ENCODE measurements at places on chromosomes 16 and 17.

- DNase-seq, result no peak
These were observed 3.3 kb downstream of the PMP22 start for GRCh38 chr17:15261802-15262290.

DNA sequence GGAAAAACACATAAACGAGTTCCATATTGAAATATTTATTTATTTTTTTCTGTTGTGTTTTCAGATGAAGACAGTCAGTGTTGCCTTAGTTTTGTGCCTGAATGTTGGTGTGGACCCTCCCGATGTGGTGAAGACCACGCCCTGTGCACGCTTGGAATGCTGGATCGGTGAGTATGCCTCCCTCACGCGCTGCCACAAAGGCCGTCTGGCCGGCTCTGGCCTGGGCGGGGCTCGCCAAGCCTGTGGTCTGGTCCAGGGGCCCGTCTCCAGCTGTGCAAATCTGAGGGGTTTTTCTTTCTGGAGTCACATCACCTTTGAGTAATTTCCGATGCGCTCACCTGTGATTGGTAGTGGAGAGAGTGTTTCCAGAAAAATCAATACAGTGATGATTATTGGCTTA is 81.0 kb downstream of the RPTOR start:
- no peak for DNase-seq

DNA sequence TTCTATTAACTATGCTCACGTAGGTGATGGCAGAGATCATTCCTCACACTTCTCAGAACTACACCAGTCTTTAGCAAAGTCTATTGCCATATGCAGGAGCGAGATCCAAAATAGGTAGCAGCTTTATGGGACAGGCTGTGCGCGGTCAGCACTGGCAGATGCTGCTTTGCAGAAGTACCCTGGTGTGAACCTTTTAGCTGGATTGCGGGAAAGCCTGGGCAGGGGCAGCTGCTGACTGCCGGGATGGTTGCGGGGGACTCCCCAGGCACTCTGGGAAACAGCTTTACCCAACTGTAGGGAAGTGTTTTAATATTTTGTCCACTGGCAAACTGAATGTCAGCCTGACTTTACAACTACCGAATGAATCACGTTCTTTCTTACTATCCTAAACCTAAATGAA is 251.3 kb downstream of the HS3ST3A1 start:
- DNase-seq, result no peak

- DNase-seq, result no peak
These were observed 105.8 kb downstream of the ZNF778 start for GRCh38 chr16:89323120-89323960.

GRCh38 chr16:27951489-27952120 is 111.9 kb downstream of the GSG1L start:
- no peak for DNase-seq

DNA sequence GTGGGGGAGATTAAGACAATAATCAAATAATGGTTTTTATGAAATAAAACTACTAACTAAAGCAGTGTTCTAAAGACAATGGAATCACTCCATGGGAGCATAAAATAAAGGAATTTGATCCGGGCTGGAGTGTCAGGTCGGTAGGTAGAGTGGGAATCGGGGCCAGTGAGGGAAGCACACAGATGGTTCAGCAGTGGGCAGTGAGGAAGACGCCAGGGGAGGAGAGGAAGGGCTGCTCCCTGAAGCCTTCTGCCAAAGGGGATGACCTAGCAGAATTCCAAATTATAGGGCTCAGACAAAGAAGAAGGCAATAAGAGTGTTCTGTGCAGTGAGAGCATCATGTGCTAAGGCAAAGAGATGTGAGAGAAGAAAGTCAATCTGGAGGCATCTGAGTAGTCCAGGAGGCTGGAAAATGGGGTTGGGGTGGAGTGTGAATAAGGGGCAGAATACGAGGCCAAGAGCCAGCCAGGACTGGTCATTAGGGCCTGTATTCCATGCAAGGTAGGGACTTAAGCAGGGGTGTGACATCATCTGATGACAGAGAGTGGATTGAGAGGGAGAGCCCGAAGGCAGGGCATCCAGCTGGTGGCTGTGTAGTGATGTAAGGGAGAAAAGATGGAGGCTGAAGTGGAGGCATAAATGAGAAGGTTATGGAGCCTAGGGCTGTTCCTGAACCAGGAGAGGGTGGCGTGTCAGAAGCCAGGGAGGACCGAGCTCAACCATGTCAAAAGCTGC is 137.6 kb downstream of the COPRS start:
- DNase-seq, result no peak

DNA sequence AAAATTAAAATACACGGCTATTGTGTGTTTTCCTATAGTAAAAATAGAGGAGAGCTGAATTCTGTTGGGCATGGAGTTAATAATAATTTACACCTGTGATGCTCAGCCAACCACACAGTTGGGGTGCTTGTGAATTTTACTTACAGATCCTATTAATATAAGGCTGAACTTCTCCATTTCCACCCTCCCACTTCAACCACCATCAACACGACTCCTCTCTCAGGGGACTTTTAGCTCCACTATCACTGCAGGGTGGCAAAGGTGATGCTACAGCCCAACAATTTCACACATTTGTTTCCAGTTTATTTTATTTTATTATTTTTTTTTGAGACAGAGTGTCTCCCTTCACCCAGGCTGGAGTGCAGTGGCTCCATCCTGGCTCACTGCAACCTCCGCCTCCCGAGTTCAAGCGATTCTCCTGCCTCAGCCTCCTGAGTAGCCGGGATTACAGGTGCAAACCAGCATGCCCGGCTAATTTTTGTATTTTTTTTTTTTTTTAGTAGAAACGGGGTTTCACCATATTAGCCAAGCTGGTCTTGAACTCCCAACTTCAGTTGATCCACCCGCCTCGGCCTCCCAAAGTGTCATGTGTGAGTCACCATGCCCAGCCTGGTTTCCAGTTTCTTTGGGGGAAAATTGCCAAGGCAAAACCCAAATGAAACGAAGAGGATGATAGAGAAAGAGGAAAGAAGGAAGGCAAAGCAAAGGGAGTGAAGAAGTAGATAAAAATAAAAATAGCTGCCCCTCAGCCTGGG is 57.9 kb downstream of the GNA13 start:
- DNase-seq, result no peak

GRCh38 chr17:39144416-39144840 is 7.0 kb downstream of the PLXDC1 start:
- DNase-seq, result no peak

DNA sequence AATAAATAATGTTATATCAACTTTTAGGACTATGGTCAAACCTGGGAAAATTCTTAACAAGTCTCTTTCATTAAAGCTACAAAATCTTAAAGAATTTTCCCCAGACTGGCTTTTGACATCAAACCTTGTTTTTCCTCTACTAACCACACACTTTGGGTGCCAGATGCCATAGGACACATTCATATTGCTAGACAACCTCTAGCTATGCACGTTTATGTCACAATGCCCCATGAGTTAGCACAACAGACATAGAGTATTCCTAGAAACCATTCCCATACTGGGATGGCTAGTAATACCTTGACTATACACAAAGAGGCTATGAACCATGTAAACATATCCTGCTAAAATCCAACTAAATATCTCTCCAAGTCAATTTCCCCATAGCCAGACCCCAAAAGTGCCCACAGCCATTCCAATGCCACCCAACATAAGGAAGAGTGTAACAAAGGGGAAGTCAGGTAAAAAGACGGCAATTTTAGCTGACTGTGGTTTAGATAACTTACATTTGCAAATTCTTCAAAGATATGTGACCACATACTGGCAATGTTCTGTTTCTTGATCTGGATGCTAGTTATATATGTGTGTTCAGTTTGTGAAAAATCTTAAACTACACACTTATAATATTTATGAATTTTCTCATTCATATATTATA is 23.4 kb downstream of the SMURF2 start:
- no peak for DNase-seq

DNA sequence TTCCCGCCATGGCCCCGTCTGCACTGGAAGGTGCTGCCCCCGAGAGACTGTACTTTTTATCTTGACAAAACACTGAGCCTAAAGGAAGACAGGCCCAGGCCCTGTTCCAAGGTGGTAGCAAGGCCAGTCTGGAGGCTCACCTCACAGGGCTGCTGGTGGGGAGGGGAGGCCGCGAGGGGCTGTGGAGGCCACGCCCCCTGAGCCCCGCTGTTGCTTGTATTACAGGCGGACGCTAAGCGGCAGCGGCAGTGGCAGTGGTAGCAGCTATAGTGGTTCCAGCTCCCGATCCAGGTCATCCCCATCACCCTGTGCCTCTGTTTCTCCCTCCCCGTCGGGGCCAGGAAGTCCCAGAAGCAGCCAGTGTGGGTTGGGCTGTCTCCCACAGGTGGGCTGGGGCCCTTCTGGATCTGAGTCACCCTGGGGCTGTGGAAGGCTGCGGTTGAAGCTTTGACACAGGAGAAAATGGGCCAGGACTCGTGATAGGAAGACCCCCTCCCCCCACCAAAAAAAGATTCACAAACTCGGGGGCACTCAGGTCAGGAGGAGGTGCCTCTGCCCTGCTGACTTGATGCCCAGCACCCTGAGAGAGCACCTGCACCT is 13.3 kb upstream of the IL17C start:
- DNase-seq, result no peak

- DNase-seq, result no peak
These were observed 253.0 kb downstream of the HS3ST3B1 start for GRCh38 chr17:14553847-14554246.

- no peak for DNase-seq
These were observed 11.3 kb downstream of the CX3CL1 start for GRCh38 chr16:57383276-57384247.

DNA sequence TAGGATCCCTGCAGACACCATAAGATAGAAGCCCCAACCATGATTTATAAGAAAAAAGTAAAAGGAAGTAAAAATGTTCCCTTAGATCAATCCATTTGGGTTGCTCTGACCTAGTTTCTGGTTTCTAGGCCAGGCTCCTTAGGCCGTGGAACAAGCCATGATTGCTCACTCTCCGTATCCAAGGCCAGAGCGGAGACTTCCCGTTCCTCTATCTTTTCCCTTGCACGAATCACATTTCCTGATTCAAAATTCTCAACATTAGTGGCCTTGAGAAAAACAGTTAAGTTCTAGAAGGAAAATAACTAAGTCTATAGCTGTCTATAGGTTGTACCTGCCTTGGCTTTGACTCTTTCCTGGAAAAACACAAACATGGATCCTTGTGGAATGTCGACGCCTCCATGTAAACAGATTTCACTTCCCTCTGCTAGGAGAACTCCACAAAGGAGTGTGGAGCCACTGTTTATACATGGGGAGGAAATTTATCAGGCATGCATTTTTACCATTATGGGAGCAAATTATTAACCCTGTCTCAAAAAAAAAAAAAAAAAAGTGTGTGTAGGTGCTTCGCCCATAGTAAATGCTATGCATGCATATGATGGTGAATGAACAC is 149.6 kb downstream of the ZFHX3 start:
- DNase-seq, result no peak

- peak; percentile 88 for DNase-seq
These were observed at the start of gene SIAH1 for GRCh38 chr16:48385253-48386150. Gene SIAH1 (minus strand): TSS chr16:48385413. CDS start chr16:48362428, 22,985 bp downstream.

- no peak for DNase-seq
These were observed 23.1 kb downstream of the KDM8 start for GRCh38 chr16:27226476-27226875.

GRCh38 chr17:924711-925475 is 54.7 kb downstream of the NXN start:
- no peak for DNase-seq

DNA sequence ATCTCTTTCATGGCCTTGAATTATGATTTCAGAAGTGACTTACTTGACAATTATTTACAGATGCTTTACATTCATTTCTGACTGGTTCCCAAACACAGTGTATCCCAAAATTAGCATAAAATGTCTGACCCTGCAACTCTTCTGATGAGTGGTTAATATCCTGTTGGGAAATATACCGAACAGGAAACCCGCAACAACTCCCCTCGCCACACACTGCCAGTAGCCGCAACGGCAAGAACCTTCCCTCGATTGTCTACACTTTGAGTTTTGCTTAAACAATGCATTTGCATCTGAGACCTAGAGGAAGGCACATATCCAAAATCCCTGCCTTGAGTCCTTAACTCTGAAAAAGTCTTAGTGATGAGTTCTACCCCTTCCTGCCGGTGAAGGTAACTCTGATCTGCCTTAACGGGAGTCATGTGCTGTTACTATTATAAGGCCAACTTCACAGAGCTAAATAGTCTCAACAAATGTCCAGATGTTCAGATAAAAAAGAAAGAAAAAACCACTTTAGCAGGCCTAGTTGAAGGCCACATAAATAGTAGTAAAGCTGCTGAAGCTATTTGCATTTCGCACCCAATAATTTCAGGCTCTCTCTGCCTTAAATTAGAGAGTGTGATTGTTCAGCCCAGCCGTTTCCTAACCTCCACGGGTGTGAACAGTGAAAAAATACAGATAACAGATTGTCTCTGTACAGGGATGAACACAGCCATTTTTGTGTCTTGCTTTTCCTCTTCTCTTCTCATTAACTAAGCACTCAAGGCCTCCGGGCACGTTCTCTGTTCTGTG is 321.1 kb downstream of the HS3ST3B1 start:
- no peak for DNase-seq

- no peak for DNase-seq
These were observed 17.8 kb downstream of the RAP1GAP2 start for GRCh38 chr17:2814049-2814448.

GRCh38 chr16:79437764-79438751 is 162.5 kb downstream of the MAF start:
- no peak for DNase-seq
